ENCODE measurements at places on chromosomes 1 and 21. TPM values are rescaled to one million over a fixed set of nuclear protein-coding genes. Genes with fewer than 3 reads are reported as not detected.

GRCh38 chr1:29392036-29392435 lies 155.7 kb downstream of the PTPRU start:
- H3K27me3 ChIP-seq, result peaks cover 34% of the 10 kb centered on the region
- no peak for DNase-seq
- no peaks in the 10 kb centered on the region for H3K36me3 ChIP-seq
- H3K4me3 ChIP-seq, result no peak overlapping the region
- H3K27ac ChIP-seq, result no peak overlapping the region

- H3K27me3 ChIP-seq, result no peaks in the 10 kb centered on the region
- peak; percentile 24 for DNase-seq
- H3K27ac ChIP-seq, result no peak overlapping the region
- no peak overlapping the region for H3K4me3 ChIP-seq
- peaks cover 41% of the 10 kb centered on the region for H3K36me3 ChIP-seq
- no peaks in the 10 kb centered on the region for H3K4me1 ChIP-seq
Observed at GRCh38 chr21:46203203-46203600, 18.9 kb upstream of the SPATC1L start.

Gene MCOLN3
- not detected for total RNA-seq

Gene SLC9C2
- not detected for total RNA-seq

DNA sequence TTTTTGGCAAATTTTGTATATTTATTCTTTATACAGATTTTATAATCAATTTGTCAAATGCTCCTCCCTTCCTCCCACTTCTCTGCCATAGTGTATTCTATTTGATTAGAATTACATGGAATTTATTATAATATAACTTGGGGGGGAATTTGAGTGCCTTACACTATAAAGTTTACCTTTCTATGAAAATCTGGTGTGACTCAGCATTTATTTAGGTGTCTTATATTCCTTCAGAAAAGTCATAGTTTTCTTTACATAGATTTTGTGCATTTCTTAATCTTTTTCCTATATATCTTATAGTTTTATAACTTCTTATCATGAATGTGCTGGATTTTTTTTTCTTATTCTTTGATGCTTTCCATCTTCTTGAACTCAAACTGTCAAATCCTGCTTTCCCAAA lies 21.3 kb downstream of the FASLG start:
- H3K4me1 ChIP-seq, result no peaks in the 10 kb centered on the region
- no peak overlapping the region for H3K4me3 ChIP-seq
- H3K27me3 ChIP-seq, result no peaks in the 10 kb centered on the region
- no peak for DNase-seq

Gene TNFSF18
- total RNA-seq, result not detected

- H3K4me1 ChIP-seq, result no peaks in the 10 kb centered on the region
- DNase-seq, result no peak
- peaks cover 16% of the 10 kb centered on the region for H3K27me3 ChIP-seq
- H3K27ac ChIP-seq, result no peak overlapping the region
Observed at GRCh38 chr1:119490925-119491324, 16.1 kb upstream of the HSD3B1 start.

GRCh38 chr1:220841293-220841692 lies 38.0 kb upstream of the HLX start:
- H3K27ac ChIP-seq, result no peak overlapping the region
- peaks cover 12% of the 10 kb centered on the region for H3K27me3 ChIP-seq
- H3K4me3 ChIP-seq, result no peak overlapping the region
- no peaks in the 10 kb centered on the region for H3K36me3 ChIP-seq
